Stimulated activated CD4-positive, alpha-beta T cell treated with anti-CD3 and anti-CD28 coated beads, Interleukin-1b, Interleukin-23, amount 100 ng/mL, for 1 hour (primary cell): ENCODE measurements at places on chromosomes 4 and X.

DNA sequence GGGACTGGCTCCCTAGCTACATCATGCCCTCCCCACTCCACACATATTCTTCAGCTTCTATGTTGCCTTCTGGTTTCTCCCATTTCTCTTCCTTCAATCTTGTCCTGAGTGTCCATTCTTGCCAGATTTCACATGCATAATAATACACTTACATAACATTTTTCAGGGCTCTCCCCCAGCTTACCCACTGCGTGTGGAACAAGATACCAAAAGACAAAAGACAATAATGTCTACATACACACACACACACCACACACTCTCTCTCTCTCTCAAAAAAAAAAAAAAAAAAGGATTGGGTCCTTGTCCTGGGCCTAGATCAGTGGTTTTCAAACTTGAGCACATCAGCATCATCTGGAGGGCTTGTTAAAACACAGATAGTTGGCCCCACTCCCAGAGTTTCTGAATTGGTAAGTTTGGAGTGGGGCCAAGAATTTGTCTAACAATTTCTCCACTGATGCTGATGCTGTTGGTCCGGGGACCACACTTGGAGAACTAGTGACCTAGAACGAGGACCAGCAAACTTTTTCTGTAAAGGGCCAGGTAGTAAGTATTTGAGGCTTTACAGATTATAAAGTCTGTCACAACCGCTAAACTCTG is 6.5 kb upstream of the SMARCA1 start:
- DNase-seq = no peak

DNA sequence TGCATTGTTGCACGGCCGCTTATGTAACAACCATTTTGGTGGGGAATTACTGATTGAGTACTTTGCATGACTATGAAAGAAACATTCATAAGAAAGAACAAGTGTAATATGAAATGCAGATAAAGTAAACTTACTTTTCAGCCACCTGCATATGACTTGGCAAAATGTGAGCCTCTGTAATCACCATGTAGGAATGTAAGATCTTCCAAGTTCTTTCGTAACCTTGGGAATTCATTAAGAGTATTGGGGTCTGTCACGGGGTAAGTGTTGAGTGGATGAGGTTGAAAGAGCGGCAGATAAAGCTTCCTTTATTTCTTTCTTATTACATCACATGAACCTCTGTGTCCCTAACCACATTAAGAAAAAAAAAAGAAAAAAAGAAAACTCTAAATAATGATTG is 348.5 kb upstream of the NR3C2 start:
- DNase-seq = no peak

- no peak for DNase-seq
Measured at GRCh38 chrX:107831071-107831730, 5.5 kb downstream of the MID2 start.

DNA sequence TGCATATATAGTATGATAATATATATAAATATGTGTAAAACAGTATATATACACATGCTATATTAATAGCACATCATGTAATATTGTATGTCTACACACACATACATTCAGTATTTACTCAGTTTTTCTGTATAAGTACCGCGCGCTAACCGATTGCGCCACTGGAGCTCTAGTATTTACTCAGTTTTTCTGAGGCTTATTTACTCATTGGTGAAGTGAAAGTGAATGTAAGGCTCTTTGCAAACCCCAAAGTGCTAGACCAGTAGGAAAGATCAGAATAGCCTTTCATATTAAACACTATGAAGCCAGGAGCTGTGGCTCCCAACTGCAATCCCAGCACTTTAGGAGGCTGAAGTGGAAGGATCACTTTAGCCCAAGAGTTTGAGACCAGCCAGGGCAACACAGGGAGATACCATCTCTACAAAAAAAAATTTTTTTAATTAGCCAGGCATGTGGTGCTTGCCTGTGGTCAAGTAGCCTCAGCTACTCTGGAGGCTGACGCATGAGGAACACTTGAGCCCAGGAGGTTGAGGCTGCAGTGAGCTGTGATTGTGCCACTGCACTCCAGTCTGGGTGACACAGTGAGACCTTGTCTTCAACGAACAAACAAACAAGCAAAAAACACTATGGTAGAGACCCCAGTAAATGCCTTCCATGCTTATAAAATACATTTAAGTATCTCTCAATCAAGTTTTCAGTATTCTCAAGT is 125.8 kb downstream of the KIT start:
- no peak for DNase-seq

DNA sequence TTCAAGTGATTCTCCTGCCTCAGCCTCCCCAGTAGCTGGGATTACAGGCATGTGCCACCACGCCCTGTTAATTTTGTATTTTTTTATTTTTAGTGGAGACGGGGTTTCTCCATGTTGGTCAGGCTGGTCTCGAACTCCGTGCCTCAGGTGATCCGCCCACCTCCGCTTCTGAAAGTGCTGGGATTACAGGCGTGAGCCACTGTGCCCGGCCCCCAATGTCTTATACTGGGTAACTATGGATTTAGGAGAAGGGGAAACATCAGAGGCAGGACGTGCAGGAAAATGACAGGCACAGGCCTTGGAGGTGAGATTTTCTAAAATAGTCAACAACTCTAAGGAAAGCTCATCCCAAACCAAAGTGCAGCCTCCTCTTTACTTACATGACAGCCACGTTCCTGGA is 11.1 kb upstream of the TSPYL2 start:
- no peak for DNase-seq

DNA sequence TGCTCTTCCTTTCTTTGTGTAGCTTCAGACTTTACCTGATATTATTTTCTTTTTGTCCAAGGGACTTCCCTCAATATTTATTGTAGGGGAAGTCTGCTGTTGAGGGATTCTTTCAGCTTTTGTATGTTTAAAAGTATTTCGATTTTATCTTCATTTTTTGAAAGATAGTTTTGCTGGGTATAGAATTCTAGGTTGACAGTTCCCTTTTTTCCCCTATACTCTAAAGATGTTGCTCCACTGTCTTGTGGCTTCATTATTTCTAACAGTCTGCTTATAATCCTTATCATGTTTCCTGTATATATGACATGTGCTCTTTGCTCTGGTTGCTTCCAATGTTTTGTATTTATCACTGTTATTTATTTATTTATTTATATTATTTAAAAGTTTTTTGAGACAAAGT is 57.3 kb downstream of the CYTL1 start:
- no peak for DNase-seq

- DNase-seq = no peak
Measured at GRCh38 chr4:38109896-38110295, 149.7 kb downstream of the PTTG2 start.

- DNase-seq = no peak
Measured at GRCh38 chr4:58303456-58303855, 1193.3 kb upstream of the IGFBP7 start.

GRCh38 chrX:9566150-9566621 is 101.3 kb downstream of the TBL1X start:
- DNase-seq = no peak

DNA sequence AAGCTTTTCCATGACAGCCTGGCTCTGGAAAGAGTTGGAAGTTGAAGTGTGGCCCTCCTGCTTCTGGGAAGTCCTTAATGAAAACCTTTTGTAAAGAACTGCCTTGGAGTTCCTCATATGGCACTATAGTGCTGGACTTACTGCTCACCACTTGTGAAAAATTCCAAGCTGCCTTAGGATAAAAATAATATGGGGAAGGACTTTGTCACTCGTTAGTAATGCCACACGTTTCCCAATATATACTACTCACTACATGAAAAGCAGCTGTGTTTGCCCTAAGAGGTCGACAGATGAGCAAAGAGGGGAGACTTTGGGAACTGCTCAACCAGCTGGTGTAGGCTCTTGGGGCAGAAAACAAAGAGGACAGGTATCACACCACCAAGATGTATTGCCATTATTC is 11.7 kb downstream of the OPHN1 start:
- no peak for DNase-seq

GRCh38 chrX:133983974-133984845 is 1.2 kb downstream of the GPC3 start:
- DNase-seq = no peak

DNA sequence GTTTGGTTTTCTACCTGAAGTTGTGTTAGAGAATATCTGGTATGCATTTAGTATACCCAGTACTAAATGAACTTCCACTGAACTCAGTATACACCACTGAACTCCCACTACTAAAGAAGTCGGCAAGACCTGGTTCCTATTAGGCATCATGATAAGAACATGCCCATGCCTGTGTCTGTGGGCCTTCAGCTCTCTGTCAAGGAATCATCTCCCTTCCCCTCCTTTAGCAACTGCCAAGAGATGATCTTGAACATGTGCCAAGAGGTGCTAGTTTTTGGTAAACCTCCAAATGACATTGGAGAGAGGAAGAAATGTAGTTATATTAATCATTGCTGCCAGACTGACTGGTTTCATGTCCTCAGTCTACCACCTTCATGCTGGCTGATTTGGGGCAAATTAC is 113.2 kb downstream of the ATP10D start:
- no peak for DNase-seq

- DNase-seq = no peak
Measured at GRCh38 chr4:165388756-165389155, 9.9 kb downstream of the CPE start.

- no peak for DNase-seq
Measured at GRCh38 chrX:121975671-121976070, 928.3 kb downstream of the GLUD2 start.

DNA sequence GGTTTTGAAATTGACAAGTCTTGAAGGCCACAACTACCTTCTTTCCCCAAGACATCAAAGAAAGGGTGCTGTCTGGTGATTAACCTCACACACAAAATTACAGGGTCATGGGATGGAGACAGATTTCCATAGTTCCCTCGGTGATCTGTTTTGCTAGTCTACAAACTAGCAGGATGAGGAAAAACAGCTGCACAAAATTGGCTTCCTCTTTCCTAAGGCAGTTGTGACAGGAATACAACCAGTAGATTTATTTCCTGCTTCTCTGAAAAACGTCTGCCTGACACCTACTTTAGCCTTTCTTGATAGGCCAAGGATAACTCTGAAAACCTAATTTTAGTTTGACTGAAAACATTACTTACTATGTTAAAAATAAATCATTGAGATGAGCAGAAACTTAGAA is 39.6 kb downstream of the DKK2 start:
- DNase-seq = no peak

DNA sequence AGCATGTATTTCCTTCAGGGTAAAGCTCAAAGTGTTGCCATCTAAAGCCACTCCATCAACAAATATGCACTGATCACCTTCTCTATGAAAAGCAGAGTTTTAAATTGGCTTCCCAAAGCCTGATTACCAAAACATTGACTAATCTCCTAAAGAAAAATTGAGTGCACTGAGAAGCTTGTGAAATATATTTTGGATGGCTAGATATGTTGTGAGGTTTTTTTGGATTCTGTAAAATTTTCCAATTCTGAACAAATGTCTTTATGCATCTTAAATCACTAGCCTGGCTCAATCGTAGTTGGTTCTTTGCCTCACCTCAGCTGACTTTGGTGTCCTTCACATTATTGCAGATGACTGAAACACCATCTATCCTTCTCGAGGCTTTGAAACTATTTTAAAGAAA is 14.9 kb upstream of the EXOSC9 start:
- DNase-seq = no peak

- DNase-seq = no peak
Measured at GRCh38 chr4:143451186-143451585, 62.3 kb upstream of the SMARCA5 start.

DNA sequence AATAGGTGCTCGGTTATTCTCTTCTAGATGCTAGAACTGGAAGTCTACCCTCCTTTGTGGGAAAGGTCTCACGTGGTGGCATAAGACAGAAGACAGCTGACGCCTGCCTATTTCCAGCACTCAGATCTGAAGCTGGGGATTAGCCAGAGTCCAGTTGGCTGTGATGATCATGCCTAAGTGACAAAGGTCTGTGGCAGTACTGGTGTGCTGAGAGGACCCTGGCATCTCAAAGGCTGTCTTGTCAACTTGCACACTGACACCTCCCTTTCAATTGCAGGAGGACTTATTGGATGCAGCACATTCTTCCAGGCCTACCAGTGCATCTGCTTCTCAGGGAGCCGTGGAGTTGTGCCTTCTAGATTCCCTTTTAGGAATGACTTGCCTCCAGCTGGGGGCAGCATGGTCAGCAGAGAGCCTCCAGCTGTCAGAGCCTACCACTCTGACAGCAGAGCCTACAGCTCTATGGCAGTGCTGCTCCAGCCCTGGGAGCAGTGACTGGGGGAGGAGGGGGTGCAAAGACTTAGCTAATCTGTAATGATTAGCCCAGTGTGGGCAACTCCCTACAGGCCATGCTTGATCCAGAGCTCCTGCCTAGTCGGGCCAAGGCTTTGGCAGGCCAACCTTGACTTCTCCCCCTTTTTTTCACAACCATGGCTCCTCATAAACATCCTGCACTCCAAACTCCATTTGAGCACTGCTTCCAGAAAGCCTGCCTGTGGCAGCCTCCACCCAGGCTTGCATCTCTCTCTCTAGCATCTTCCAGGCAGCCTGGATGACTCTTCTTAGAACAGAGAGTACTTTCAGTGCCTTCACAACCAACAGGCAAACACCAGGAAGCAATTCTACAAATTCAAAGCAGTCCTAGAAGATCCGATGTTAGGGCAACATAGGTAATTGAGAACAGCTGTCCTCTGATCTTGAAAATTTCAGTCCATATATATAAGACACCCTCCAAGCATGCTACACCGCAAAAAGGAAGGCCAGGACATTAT is 13.8 kb upstream of the FGFBP2 start:
- no peak for DNase-seq

GRCh38 chrX:23805389-23805788 is 22.4 kb downstream of the SAT1 start:
- DNase-seq = no peak

DNA sequence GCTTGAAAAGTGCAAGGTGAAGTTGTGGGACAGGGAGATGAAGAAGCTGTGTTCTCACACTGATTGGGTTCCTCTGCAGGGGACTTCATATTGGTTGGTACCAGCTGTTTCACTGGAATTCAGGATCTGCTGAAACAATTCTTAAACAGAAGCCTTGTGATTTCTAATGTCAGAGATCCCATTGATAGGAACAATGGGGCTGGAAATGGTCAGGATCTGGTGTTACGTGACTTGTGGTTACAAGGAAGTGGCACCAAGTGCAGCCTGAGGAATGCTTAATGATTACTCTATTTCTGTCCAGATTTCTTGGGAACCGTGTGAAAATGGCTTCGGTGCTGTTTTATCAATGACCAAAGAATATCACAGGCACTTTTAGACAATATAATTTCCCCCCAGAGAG is 68.1 kb downstream of the MOSPD2 start:
- DNase-seq = no peak
